ENCODE measurements at places on chromosomes 7 and 10.

GRCh38 chr7:106169821-106170610 lies 57.9 kb upstream of the SYPL1 start:
- DNase-seq = no peak

DNA sequence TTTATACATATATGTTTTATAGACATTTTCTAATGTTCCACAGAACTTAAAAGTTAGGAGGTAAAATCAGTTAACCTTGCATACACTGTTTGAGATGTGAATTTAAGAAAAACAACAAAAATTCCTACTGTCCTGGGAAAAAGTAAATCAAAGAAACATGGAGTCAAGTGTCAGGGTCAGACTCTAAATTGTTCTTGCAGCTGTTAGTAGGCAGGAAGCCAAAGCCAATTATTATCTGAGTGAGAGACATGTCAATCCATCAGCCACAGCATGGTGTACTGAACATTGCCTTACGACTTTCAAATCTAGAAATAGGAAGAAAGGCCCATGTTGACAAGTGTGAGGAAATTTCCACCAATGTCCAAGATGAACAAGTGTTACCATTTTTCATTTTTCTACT lies 461.2 kb upstream of the MBL2 start:
- no peak for DNase-seq

DNA sequence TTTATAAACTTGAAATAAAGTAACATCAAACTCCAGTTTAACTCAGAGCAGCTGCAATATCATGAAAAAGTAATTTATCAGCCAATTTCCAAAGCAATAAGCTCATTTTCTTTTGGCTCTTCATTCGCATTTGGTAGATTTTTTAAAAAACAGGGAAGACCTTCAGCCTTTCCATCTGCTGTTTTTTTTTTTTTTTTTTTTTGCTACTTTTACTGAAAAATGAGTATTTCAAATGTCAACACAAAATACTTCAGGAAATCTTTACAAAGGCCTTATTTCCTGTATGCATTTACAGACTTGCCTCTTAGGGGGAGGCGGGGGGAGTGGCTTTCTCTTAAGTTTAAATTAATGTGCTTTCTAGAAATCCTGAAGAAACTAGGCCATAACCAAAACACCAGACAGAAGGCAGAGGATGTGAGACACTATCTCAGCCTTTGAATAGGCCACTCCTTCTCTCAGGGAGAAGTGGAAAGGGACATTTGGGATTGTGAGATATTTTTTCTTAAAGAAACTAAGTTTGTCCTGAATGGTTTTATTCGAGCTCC lies 91.8 kb downstream of the COL28A1 start:
- DNase-seq = no peak

- DNase-seq = no peak
Measured at GRCh38 chr10:83346266-83346910, 792.9 kb upstream of the GHITM start.

DNA sequence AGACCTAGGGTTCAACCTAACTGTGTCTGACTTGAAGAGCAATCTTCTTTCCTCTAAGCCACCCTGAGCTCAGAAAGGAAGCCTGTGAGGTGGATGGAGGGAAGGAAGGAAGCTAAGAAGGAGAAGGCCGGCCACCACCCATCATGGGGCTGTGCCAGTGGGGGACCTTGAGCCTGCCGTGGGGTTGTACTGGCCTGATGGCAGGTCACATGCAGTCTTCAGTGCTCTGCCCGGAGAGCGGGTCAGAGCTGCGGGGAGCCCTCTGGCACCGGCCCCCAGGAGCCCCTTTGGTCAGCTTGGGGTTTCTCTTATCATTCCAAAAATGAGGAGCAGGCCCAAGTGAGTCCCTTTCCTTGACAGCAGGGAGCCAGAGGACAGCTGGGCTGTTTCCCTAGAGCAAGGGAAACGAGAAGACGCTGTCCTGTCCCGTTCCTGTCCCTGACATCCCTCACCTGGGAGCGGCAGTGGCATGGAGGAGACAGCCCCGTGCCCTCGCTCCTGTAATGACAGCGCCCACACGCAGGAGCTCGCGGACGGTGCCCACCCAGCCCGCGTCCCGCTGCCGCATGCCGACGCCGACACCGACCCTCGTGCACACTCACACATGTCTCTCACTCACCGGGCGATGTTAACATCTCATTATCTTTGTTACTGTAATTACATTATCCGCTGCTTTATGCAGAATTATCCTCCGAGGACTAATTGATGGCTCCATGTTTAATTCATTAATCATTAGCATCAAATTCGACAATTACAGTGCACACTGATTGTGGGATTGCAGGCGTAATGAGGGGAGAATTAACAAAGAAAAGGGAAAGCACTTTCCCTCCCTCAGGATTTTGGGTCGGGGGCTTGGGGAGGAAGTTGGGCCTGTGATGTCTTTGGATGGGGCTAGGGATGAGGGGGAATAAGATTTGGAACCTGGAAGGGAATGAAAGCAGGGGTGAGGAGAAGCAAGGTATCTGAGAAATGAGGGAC lies 31.3 kb downstream of the GBX1 start:
- no peak for DNase-seq

- no peak for DNase-seq
Measured at GRCh38 chr7:33710608-33711007, 194.7 kb upstream of the BMPER start.

- DNase-seq = no peak
Measured at GRCh38 chr10:101064415-101065030, 2.7 kb downstream of the KAZALD1 start.

GRCh38 chr7:86792260-86792659 lies 148.6 kb downstream of the GRM3 start:
- no peak for DNase-seq

GRCh38 chr7:65938336-65938895 lies 43.6 kb downstream of the GUSB start:
- no peak for DNase-seq

GRCh38 chr10:121437596-121437995 lies 160.6 kb downstream of the FGFR2 start:
- DNase-seq = no peak

DNA sequence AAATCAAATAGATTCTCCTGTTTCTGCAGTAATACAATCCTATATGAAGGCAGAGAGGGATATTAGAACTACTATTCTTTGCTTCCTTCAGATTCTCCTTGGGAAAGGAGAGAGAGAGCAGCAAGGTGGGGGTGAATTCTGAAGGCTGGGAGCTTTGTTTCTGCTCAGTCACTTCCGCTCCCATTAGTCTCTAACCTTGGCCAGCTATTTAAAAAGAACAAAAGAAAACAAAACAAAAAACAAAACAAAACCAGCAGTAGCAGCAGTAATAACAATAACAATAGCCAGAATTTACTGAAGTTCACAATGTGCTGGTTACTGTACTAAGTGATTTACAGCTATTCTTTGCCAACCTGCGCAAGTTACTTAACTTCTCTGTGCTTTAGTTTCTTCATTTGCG lies 9.9 kb downstream of the GPR85 start:
- no peak for DNase-seq

GRCh38 chr10:112080231-112080630 lies 103.3 kb downstream of the GPAM start:
- DNase-seq = no peak

DNA sequence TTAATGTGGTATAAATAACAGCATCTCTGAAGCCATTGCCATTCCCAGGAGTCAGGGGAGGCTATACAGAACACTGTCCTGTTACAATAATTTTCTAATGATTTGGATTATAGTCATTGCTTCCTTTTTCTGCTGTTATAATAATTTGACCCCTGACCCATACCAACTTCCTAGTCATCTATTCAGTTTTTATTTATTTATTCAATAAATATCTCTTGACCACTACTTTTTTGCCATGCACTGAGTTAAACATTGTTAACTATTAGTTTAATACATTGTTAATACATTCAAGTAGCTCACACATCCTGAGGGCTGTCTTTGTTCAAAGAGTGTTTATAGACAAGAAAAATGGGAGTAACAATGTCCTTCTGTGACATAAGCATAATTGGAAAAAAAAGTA lies 235.5 kb upstream of the MEOX2 start:
- DNase-seq = no peak

GRCh38 chr7:33640741-33641140 lies 264.6 kb upstream of the BMPER start:
- DNase-seq = no peak

GRCh38 chr7:54995610-54996363 lies 23.0 kb upstream of the EGFR start:
- DNase-seq = peak; percentile 33

DNA sequence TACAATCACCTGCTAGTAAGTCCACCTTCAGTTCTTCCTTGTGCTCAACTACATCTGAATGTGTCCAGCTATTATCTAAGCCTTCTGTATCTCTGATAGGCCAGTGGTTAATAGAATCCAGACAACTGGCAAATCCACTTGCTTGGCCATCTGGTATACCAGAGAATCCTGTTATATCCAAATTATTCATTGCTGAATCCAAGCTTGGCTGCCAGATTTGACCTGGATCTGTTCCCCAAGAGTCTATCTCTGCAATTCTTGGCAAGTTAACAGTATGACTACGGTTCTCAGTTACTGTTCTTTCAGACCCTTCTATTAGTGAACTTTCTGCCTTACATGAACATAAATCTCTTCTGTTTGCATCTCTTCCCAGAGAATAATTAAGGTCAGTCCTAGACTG lies 154.6 kb upstream of the TARP start:
- DNase-seq = no peak

GRCh38 chr10:114557854-114558253 lies 100.2 kb downstream of the ABLIM1 start:
- no peak for DNase-seq

- no peak for DNase-seq
Measured at GRCh38 chr10:97074256-97075145, 111.3 kb downstream of the SLIT1 start.

DNA sequence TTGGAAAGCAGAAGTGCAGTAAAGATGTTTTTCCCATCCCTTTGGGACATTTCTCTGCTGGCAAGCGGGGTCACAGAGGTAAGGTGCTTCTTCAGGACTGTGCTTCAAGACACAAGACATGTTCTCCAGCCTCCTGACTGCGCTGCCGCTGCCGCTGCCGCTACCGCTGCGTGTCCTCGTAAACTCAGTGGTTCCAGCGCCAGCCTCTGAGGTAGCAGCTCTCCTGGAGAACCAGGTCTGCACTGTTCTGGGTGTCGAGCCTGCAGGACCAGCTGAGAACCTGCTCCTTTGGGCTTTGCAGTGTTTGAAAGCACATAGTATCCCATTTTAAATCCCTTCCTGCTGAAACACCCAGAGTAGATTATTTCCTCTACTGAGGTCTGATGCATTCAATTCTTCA lies 13.0 kb upstream of the KCNK18 start:
- DNase-seq = no peak

GRCh38 chr10:4459531-4459930 lies 366.5 kb upstream of the AKR1E2 start:
- DNase-seq = no peak

DNA sequence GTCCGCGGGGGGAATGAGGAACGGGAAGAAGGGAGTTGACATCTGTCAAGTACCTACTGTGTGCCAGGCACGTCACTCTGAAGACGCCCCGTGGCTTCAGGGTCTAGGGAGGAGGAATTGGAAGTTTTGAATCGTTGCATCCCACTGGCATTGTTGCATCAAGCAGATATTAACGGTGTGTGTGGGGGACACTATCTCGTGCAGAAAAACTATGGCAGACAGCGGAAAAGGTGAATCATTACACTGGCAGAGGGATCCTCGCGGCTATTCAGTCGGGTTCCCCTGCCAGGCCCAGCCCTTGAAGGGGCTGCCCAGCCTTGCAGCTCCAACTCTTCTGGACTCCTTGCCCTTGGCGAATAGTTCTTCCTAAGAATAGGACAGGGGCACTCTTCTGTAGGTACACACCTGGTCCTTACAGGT lies 1.0 kb upstream of the KIAA1549 start:
- DNase-seq = no peak

GRCh38 chr10:121598263-121599249 lies at the start of gene FGFR2:
Gene FGFR2, minus strand, starts transcription at chr10:121598444. Its CDS starts 4,627 bp downstream, at chr10:121593817.
- no peak for DNase-seq

- no peak for DNase-seq
Measured at GRCh38 chr7:89770161-89770560, 384.1 kb upstream of the STEAP1 start.

GRCh38 chr10:17109475-17110207 lies 20.0 kb downstream of the CUBN start:
- DNase-seq = peak; percentile 24

- no peak for DNase-seq
Measured at GRCh38 chr10:114635797-114636550, 22.1 kb downstream of the ABLIM1 start.

- no peak for DNase-seq
Measured at GRCh38 chr10:102959360-102959759, 41.3 kb downstream of the CNNM2 start.

GRCh38 chr10:128018236-128018635 lies 108.0 kb downstream of the MKI67 start:
- no peak for DNase-seq

- DNase-seq = no peak
Measured at GRCh38 chr7:94912085-94912484, 4.7 kb downstream of the PPP1R9A start.

GRCh38 chr10:125983161-125983560 lies 86.8 kb downstream of the FANK1 start:
- DNase-seq = peak; percentile 9

DNA sequence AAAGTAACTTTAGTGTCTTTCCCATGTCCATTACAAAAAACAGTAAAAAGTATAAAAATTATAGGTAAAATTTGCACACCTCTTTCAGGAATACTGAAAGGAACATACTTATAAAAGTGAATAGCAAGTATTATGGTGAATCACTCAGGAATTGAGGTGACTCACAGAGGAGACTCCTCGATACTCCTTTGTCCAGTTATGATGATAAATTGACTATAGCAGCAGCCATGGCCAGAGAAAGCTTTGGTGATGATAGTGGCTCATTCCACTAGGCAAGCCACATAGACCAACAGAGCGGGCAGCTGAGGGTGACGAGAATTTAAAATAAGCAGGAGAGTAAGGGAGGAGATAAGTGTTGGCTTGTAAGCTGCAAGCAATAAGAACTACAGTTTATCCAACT lies 1231.1 kb upstream of the CELF2 start:
- no peak for DNase-seq

GRCh38 chr7:50560865-50561351 lies 4.3 kb downstream of the DDC start:
- DNase-seq = no peak

DNA sequence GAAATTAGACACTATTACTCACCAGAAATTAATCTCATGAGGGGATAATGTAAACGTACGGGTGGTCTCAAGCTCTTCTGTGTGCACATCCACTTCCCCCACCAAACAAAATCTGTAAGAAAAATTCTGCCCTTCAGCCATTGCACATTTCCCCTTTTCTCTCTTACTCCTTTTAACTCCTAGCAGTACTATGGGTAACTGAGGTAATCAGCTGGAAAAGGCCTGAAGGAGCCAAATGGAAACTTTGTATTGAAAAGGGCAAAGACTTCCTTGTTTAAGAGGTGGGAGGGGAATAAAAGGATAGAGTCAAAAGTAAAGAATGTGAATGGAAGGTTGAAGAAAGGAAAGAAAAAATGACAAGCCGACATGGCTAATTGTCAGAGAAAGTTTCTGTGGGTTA lies 273.8 kb downstream of the RNLS start:
- no peak for DNase-seq

GRCh38 chr7:7438851-7439250 lies 96.8 kb downstream of the COL28A1 start:
- DNase-seq = peak; percentile 97
